ENCODE measurements at places on chromosomes 16 and 17.

GRCh38 chr17:40443988-40444899 is 994 bp downstream of the IGFBP4 start:
- no peak for DNase-seq

DNA sequence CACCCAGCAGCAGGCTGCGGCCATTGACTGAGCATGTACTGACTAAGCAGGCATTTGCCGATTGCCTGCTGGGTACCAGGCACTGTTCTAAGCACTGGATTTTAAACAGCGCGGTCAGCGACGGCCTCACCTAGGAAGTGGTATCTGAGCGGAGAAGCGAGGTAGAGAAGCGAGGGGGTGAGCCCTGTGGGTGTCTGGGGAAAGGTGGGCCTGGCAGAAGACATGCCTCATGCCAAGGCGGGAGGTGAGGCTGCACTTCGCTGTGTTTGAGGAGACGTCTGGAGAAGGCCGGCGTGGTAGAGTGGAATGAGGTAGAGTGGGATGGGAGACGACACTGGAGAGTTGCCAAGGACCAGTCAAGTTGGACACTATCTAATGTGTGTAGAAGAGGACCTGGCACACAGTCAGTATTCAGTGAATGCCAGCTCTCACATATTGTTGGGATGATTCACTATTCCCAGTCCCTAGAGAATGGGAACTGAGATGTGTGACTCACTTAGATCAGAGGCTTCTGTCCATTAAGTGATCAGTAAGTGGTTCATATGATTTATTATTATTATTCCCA is 14.4 kb downstream of the SYCE1L start:
- DNase-seq = no peak

- DNase-seq = no peak
Measured at GRCh38 chr17:4187076-4187475, 44.1 kb downstream of the CYB5D2 start.

DNA sequence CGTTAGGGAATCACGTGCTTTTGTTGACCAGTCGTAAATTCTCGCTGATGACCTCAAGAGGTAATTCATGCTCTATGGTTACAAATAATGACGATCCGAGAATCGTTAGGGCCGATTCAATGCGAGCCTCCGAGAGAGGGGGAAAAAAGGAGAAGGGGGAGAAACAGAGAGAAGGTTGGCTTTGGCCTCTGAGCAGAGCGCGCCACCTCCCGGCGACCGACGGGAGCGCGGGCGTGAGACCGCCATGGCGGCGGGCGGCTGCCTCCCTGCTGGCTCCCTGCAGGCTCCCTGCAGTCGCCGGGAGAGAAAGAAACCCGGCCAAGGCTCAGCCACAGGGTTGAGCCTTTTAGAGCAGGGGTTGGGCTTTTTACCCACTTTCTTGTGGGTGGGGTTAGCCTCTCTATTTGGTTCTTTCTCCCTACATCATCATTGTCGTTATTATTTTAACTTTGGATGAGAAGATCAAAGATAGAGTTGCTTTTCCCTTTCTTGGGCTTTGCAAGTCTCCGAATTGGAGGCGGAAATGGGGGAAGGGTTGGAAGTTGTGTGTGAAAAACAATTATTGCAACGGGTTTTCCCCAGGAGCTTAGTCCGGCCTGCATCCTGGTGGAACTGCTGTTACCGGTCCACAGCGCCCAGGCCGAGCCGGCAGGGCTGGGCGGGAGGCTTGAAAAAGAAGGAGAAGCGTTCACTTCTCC is 410 bp upstream of the HOXB5 start:
- DNase-seq = no peak

DNA sequence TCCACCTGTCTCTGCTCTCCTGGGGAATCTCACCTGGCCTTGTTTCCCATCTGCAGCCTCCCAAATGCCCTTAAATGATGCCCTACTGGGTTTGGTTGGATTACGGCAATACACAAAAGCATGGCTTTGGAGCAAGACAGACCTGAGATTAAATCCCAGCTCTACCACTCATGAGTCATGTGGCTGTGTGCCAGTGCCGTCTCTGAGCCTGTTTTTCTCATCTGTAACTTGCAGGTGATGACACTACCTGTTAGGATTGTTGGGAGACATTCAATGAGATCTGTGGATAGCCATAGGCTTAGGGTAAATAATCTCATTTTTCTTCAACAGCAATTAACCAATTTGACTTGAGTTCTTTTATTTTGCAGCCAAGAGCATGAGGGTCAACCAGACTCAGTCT is 240.3 kb downstream of the MAF start:
- no peak for DNase-seq

DNA sequence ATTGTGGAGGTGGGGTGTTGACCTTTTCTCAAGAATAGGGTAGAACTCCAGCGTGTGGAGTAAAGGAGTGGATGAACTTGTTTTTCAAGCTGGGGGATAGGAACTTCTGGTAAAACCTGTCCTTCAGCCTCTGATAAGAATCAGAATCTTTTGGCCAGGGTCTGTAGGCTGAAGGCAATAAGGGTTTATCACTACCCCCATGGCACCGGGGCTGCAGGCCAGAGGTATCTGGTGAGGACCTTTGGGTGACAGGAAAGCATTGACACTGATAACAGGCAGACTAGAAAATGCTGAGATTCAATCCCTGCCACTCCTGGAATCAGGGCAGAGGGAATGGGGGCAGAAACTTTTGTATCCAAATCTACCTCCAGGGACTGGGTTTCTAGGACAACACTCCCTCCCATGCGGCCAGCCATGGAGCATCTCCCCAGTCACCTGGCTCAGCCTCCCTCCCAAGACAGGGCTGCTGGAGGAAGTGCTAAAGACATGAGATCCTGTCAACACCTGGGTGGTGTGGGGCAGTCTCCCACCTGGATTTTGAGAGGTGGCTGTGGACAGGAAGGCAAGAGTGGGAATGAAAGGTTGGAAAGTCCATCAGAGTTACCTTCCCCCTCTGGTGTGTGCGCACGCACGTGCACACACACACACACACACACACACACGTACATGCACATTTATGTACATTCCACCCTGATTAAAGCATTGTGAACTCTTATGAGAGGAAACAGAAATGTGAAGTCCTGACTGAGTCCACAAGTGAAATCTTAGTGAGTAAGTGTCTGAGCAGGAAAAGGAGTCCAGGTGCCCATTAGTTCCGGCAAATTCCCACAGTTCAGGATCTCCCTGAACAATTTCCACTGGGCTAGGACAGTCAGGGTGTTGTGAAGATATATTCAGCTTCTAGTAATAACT is 53.1 kb upstream of the MARCHF10 start:
- no peak for DNase-seq

GRCh38 chr17:8005357-8005756 is 2.9 kb downstream of the GUCY2D start:
- DNase-seq = no peak

DNA sequence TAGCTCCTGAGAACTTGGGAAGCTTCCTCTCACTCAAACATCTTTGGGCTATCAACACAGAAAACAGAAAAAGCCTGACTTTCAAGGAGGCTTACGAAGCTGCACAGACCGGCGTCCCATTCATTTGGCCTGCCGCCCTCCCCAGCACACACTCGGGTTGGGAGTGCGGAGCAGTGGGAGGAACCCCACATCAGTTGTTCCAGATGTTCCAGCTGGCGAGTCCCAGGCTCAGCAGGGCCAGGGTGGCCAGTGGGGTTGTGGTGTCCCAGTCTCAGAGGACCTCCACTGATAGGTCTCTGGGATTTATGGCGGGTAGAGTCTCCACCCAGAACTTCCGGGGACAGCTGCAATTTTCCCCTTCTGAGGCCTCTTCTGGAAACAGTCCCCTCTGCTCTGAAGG is 43.1 kb upstream of the DLX4 start:
- DNase-seq = no peak

- DNase-seq = no peak
Measured at GRCh38 chr16:49350265-49351095, 23.1 kb upstream of the C16orf78 start.

DNA sequence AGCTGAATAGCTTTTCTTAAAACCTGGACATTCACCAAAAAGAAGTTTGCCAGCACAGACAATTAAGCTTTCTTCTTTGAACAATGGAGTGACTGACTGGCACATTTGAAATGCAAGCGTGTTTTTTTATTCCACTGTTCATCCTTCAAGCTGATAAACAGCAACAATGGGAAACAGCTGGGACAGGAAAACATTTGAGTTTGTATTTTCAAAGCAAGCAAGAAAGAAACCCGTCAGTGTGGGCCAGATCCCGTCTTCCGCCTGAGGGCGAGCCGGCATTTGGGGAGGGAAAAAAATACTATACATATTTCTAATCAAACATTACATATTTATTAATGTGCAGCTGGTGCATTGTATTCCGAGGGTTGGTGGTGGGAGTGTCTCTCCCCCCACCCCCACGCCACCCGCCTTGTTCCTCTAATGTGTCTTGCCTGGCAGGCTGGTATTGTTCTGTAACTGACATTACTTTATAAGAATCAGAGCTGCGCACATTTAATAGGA is 94.3 kb downstream of the CYLD start:
- peak; percentile 34 for DNase-seq

GRCh38 chr17:33459078-33459940 is 166.2 kb upstream of the ASIC2 start:
- no peak for DNase-seq

Measured in vagina (tissue), 2 donors.